ENCODE measurements at places on chromosomes 6 and 20.

DNA sequence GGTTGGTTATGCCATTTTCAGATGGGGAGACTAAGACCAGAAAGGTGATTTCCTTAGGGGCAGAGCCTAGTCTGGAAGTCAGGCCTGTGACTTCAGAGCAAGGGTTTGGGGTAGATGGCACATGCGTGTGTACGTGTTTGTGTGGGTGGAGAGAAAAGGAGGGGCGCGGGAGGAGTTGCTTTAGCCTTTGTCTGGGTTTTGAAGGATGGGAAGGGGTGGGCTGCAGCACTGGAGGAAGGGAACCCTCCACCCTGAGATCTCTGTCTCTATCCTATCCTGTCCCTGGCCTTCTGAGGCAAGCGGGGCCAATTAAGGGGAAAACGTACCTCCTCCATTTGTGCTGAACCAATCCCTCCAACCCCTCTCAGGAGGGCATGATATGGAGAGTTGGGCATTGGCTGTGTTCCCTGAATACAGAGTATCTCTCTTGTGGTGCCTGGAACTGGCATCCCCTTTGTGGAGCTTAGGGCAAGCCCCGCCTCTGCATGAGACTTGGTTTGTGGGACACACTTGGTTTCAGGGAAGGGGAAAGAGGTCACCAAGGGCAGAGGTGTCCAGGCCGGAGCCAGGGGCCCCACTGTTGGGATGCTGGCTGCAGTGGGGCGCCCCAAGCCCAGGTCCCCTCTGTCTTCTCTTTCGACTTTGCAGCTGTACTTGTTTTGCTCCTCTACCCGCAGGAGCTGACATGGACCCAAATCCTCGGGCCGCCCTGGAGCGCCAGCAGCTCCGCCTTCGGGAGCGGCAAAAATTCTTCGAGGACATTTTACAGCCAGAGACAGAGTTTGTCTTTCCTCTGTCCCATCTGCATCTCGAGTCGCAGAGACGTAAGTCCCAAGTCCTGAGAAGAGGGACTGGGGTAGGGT lies at the start of gene DBNDD2:
Gene DBNDD2 (plus strand): TSS at position 507 of the 863 bp plus-strand sequence. CDS start 179 bp downstream, at position 686.
- peak; percentile 96 for DNase-seq

- peak; percentile 33 for DNase-seq
Observed at GRCh38 chr20:35171753-35172433, at the start of gene PROCR. Gene PROCR, plus strand, starts transcription at chr20:35172072. Its CDS starts 83 bp downstream, at chr20:35172155.

DNA sequence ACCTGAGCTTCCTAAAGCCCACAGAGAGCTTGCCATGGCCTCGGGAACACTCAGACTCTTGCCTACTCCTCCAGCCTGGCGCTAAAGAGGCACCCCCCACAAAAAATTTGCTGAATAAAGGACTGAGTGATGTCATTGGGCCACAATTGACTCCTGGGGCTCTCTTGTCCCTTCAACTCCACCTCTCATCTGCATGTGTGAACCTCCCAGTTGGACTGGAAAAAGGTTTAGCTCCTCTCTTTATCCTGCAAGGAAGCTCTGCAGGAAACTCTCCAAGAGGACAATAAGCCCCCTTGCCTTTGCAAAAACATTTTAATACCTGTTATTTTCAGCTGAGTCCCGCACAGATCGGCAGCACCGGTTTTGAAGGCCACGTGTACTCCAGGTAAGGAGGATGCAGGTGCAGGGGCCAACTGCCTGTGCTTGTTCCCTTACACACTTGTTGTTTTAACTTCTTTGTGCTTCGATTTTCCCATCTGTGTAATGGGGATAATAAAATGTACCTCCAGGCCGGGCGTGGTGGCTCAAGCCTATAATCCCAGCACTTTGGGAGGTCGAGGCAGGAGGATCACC lies 107.3 kb downstream of the TFAP2C start:
- no peak for DNase-seq

GRCh38 chr6:157107915-157108651 lies 215.2 kb downstream of the TMEM242 start:
- no peak for DNase-seq

GRCh38 chr6:47455533-47456209 lies 21.9 kb upstream of the CD2AP start:
- DNase-seq: no peak

DNA sequence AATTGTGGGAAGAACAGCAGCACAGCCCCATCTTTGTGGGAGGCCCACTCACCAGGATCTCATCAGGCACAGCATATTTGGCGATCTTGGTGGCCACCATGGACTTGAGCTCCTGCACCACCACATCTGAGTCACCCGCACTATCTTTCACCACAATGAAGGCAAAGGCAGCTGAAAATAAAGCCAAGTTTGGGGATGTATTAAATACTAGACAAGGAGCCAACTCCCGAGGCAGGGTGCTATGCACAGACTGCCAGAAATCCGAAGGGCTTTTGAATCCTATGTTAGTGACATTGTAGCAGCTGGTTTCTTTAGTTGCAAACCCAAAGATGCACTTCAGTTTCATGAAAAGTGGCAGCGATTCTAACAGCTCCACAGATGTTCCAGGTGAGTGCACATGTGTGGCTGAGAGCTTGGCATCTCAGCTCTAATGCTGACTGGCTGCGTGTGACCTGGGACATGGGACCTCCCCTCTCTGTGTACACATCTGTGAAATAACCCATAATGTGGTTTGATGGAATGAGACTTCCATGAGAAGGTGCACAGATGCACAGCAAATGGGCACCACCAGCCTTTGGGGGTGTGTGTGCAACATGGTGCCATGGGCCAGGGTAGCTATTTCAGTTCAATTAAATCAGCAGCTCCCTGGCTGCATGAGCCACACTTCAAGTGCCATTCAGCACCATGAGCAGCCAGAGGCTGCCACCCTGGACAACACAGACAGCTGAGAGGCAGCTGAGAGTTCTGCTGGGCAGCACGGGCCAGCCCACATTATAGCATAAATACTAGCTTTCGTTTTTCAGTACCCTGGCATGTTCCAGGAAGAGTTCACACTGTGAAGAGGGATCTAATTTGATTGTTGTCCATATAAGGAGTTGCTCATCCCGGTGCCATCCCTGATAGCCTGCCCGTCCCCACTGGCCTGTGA lies 16.9 kb upstream of the APMAP start:
- DNase-seq: no peak

- DNase-seq: no peak
Observed at GRCh38 chr6:85424981-85425380, 24.9 kb upstream of the NT5E start.

DNA sequence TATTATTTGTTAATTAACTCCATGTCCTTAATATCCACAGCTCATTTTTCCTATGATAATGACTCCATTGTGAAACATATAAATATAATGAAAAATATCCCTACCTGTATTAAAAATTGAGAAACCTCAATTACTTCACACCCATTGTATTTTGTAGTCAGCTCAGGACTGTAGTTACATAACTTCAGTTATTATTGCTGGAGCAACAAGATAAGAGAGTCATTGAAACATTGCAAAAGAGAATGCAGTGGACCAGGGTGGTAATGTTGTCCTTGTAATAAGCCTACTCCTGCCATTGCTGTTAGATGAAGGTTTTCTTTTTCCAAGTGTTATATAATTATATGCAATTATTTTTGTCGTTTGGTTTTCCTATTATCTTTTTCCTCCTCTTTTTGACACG lies 184.4 kb downstream of the PRL start:
- DNase-seq: no peak

DNA sequence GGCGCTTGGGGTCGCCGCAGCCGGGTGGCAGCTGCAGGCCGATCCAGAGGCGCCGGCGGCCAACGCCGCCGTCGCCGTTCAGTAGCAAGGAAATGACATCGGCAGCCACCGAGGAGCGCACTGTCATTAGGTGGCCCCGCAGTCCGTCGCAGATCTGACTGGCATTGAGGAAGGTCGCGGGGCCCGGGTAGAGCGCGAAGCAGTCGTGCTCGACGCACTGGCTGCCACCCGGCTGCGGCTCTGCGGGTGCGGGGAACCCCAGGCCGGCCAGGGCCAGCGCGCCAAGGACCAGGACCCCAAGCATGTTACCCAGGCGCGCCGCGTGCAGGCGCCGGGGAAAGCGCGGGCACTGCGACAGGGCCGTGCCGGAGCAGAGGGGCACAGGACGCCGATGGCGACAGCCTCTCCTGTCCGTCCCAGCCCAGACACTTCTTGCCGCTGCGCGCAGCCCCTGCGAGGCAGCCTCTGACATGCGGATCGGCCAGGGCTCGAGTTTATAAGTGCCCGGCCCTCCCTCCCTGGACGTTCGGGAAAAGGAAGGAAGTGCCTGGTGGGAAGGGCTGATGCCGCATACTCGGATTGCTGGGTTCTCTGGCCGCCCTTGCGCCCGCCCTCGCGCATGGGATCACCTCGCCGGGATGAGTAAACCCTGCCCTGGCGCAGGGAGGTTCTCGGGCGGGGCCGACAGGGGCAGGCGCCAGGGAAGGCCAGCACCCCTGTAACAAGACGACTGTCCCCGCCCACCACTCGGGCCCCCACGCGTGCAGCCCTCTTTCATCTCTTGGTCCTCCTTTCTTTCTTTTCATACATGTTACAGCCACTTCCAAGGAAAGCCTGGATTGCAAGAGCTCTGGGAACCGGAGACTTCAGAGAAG lies at the start of gene THBD:
Gene THBD (minus strand): TSS at position 472 of the 875 bp plus-strand sequence. CDS start 168 bp downstream, at position 304.
- DNase-seq: no peak

- no peak for DNase-seq
Observed at GRCh38 chr20:58148891-58149290, 79.6 kb downstream of the ANKRD60 start.

- no peak for DNase-seq
Observed at GRCh38 chr6:164021589-164022250, 607.2 kb downstream of the QKI start.

DNA sequence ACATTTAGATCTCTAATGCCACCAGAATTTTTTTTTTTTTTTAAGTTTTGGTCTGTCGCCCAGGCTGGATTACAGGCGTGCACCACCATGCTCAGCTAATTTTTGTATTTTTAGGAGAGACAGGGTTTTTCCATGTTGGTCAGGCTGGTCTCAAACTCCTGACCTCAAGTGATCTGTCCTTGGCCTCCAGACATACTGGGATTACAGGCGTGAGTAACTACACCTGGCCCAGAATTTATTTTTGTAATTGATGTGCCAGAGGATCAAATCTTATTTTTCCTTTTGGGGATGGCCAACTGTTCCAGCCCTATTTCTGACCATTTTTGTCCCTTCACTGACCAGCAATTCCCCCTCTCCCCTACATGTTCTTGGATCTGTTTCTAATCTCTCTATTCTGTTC lies 18.0 kb upstream of the MYMX start:
- no peak for DNase-seq

DNA sequence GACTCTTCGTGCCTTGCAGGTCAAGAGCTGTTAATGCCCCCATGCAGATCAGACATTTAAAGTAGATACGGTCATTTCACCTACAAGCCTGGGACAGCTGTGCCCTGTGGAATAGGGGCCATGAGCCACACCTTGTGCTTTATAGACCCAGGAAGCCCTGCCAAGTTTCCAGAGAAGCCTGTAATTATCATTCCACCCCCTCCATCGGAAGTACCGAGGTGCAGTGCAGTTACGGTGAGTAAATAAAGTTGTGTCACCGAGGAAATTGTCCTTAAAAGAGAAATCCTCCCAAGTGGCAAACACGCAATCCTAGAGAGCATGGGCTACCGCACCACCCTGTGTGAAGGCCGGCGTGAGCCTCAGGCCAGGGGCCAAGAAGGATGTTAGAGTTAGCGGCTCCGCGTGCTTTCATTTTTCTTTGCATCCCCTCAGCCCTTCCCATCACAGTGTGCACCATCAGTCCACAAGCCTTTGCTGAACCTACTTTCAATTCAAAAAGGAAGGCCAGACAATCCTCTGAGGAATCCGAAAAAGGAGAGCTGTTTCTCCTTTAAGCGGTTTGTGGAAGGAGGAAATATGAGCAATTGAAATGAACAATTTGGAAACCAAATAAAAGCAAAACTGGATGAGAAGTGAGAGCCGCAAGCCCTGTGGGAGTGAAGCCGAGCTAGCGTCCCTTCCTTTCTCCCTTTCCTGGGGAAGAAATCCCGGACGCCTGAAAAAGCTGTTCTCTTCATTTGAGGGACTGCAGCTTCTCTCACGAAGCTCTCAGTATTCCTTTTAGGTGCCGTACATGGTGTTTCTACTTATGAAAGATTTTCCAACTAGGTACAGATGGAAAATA lies 183.3 kb upstream of the PDE10A start:
- no peak for DNase-seq

GRCh38 chr6:166955121-166955864 lies 1.1 kb downstream of the RNASET2 start:
- DNase-seq: no peak

- DNase-seq: no peak
Observed at GRCh38 chr20:21387528-21387927, 9.8 kb downstream of the NKX2-4 start.

GRCh38 chr6:43054206-43054943 lies 724 bp upstream of the CUL7 start:
- no peak for DNase-seq

DNA sequence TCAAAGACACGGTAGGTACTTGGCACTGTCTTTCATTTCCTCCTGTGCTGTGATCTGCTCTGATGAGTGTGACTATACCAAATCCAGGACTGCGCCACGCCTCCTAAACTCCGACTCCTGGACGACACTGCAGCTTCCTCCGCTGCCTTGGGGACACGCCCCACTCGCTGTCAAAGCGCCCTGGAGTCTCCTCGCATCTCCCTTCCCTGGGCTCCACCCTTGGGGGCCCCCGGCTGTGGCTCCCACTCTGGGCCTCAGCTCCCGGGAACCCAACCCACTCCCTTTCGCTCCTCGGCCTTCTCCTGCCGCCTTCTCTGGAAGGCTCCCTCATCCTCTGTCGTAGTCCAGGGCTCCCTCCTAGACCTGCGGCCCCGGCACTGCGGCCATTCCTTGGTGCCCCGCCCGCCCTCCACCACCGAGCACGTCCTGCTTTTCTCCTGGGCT lies 61.2 kb downstream of the RSPH3 start:
- DNase-seq: no peak
